ENCODE measurements at places on chromosomes 2 and 18.

- no peak for DNase-seq
These were observed 325.1 kb downstream of the RND3 start for GRCh38 chr2:150162241-150162942.

GRCh38 chr2:15159206-15159605 lies 401.9 kb downstream of the NBAS start:
- DNase-seq: no peak

DNA sequence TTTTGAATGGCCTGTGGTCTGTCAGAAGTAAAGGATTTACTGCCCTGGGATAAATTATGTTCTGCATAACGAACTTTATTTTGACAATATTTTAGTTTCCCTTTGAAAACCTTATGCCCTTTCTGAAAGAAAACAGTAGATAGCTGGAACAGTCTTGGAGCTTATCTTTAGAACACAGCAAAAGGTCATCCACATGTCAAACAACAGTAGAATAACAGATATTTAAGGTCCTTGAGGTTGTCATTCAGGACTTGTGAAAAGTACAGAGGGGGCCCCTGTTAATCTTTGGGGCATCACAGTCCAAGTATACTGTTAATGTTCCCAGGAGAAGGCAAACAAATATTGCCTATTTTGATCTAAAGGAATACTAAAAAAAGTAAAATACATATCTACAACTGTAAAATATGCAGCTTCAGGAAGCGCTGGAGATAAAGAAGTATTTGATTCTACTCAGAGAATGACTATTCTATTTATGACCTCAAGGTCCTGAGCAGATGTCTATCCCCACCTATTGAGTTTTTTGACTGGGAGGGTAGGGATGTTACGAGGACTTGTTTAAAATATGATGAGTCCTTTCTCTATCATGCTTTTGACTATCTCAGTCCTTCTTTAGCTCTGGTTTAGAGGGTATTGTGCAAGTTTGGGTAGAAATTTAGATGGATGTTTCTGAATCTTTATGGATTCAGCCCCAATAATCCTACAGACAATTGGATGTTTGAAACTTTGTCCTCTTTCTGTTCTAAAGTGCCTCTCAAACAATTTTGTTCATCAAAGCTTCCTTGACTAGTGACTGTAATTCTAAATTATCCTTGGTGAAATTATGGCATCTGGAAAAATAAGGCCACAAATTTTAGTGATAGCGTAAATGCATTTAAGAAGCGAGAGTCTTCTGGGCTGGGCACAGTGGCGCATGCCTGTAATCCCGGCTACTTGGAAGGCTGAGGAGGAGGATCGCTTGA lies 25.1 kb upstream of the TMEM214 start:
- DNase-seq: no peak

DNA sequence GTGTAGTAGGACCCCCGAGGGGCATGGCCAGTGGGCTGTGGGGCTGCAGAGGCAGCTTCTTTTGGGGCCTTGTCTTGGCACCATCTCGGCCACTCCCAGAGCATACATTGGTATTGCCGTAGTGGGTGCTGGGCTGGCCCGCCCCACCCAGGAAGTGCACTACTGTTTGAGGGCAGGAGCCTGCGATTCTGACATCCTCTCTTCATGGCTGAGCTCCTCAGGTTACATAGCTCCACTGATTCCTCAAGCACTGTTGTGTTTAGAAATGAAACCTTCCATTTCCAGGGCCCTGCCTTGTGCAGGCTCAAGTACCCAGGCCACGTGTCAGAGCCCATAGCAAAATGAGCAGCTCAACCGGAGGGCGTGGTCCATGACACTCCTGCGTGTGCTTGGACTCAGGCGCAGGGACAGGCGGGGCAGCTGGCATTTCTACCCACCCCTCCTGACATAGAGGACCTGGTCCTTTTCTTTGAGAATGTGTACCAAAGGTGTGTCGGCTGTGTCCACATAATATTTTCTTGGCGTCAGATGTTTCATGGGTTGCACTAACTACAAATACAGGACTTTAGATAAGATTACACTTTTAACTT lies 67.9 kb downstream of the DGKD start:
- DNase-seq: no peak

DNA sequence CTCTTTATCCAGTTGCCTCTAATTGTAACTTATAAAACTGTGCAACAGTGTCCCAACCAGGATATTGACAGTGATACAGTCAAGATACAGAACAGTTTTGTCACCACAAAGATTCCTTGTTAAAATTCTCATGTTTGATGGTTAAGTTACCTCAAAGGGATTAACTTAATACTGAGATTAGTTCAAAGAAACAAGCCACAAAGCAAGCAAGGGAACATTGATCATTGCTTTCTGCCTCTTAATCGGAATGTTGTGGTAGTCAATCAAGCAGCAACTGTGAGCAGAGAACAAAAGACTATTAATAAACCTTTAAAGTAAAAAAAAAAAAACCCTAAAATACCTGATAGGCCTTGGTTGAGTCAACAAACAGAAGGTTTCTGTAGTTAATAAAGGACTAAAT lies 352.3 kb downstream of the PARD3B start:
- DNase-seq: no peak

DNA sequence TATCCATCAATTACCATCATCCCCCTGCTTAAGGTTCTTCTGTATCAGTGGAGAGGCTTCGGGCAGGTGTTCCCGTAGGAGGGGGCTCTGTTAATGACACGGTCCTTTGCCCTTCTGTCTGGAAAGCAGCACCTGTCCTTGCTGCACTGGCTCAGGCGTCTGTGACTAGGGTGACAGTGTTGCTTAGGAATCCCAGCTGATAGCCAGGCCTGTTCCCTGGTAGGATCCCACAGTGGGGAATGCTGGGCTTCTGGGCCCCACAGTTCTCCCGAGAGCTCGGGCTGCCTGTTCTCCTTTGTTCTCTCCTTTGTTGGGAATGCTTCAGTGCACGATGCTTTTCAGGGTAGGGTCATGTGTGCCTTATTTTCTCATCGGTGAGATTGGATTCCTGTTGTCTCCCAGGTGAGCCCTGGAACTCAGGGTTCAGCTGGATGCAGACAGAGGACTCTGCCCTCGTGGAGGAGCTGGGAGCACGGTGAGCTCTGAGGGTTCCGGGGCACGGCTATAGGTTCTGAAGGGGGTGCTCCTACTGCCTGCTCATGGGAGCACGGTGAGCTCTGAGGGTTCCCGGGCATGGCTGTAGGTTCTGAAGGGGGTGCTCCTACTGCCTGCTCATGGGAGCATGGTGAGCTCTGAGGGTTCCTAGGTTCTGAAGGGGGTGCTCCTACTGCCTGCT lies 9.6 kb downstream of the SNTG2 start:
- DNase-seq: no peak

GRCh38 chr18:7559709-7560319 lies 7.3 kb upstream of the PTPRM start:
- no peak for DNase-seq

DNA sequence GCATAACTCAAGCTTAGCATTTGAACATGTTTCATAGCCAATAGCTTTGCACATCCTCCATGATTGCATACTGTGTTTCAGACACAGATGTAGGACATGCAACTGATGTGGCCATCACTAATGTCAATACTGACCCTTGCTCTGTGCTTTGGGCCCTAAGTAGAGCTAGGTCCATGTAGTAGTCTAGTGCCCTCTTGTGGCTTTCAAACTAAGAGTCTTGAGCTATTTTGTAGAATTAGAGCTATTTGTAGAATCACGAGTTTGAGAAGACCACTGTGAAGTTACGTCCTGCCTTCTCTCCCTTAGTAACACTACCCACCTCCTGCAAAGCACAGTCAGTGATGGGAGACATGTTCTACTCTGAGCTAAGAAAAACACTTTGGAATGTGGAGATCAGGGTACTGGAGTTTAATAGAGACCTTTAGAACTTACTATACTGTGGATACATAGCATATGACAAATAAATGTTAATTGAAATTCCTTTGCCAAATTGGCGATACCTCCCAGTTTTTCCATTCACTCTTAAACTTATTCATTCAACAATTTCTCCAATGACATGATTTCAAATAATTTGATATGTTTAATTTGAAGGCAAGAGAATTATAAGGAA lies 306.5 kb upstream of the TNP1 start:
- peak; percentile 64 for DNase-seq

DNA sequence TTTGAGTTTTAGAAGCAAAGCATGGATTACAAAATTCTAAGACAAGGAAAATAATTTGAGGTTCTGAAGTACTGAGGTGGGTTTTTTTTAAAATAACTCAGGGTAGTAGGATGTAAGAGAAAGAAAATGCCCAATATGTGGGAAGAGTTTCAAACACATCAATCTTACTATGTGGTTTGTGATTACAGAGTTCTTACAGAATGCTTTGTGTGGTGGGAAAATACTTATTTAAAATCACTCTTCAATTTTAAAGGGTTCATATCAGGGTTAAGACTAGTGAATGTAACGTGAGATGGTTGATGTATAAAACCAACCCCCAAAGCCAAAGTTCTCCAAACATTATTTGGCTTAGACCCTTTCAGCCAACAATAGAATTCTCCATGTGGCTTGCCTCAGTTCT lies 173.5 kb downstream of the UBE2E3 start:
- no peak for DNase-seq

DNA sequence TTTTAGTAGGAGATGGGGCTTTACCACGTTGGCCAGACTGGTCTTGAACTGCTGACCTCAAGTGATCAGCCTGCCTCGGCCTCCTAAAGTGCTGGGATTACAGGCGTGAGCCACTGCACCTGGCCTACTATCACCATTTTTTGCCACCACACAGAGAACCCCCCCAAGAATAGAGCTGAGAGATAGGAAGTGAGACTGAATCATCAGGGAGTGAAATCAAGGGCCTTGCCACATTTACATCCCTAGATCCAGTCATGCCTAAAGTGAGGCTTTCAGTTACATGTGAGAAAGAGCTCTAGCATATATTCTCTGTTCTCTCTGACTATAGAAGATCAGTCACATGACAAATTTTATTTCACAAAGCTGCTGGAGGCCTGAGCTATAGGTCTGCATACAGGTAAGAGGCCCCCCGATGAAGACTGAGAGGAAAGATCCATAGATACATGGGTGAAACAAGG lies 28.0 kb upstream of the KCMF1 start:
- DNase-seq: no peak

GRCh38 chr2:101463911-101464641 lies 10.8 kb downstream of the RFX8 start:
- DNase-seq: no peak

DNA sequence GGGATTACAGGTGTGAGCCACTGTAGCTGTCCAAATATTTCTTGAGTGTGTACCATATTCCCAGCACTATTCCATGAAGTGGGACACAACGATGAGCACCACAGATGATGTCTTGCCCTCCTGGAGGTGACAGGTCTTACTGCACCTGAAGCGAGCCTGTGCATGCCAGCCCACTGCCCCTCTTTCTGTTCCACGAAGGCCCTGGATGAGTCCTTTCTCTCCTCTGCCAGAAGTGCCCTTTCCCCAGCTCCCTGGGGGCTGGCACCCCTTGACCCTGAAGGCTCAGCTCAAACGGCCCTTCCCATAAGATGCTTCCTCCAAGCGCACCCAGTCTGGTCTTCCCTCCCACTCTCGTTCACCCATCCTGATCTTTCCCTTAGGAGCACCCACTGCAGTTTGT lies 5.5 kb downstream of the ATP6V1B1 start:
- DNase-seq: no peak

DNA sequence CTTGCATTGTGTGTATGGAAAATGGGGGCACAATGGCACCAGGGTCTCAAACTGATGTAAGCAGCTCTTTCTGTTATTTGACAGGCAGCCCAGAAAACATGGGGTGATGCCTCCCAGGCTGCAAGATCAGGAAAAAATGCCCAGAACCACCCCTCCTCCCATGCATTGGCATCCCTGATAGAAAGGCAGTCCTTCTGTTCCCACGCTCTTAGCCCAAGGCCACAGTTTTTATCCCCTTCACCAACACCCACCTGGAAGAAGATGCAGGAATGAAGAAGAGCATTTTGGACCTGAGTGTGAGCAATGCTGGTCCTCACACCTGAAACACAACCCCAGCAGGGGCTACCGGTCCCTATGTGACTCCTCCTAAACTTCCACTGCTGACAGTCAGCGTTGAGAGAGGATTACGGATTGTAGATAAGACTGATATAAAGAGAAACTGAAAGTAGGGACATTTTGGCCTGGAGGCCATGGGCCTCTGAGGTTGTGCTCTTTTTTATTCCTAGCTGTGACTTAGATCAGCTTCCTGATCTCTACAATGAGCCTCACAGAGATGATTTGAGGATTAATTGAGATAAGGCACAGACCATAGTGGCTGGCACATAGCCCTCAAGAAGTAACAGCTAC lies 386.0 kb upstream of the ATP5MC3 start:
- no peak for DNase-seq

- DNase-seq: no peak
These were observed 29.2 kb upstream of the CCDC178 start for GRCh38 chr18:33469699-33470098.

GRCh38 chr2:33859811-33860461 lies 260.8 kb upstream of the FAM98A start:
- DNase-seq: no peak

DNA sequence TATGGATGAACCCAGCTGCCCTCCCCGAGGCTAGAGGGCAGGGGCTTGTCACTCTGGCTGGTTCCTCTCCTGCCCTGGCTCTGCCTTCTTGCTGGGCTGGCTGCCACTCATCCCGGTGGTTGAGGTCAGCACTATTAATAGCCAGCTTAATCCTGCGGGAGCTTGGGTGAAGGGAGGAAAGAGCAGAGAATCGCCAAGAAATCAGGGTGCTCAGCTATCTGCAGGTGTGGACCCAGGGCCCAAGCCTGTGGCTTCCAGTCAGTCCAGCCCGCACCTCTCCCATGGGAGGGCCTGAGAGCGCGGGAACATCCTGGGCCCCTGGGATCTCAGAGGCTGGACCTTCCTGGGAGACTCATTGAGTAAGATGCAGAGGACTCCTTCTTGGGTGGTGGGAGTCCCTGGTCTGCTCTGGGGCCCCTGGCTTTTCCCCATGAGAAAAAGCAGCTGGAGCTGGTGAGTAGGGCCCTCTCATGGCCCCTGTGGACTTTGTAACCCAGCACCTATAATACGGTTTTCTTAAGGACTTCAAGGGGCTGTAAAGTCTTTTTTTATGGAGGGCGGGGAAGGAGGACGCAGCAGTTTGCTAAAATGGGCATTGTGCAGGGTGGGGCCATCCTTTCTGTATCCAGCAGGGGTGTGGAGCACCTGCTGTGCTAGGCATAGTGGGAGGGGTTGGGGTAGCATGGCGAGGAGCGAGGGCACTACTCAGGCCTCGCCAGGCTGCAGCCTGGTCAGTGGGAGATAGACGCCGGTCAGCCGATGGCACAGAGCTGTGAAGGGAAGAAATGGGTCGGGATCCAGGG lies 27.4 kb upstream of the CNNM3 start:
- DNase-seq: peak; percentile 39

DNA sequence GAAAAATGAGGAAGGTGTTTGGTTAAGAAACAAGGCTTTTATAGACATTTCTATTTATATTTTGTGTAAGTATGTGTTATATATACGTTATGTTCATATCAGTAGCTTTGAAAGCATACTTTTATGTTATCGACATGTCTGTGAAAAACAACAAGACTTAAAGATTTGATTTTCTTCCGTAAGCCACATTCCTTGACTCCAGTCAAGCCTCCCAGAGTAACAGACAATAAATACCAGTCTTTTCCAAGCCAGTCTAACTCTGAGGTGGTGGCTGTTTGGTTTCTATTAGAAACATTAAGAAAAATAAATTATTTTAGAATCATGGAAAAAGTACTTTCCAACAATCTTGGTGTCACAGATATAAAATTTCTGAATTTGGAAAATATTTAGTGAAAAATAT lies 16.3 kb upstream of the ITGAV start:
- DNase-seq: peak; percentile 47

Data from ACHN (cell line).